ENCODE measurements at places on chromosomes 6 and 20. TPM values are rescaled to one million over a fixed set of nuclear protein-coding genes. Genes with fewer than 3 reads are reported as not detected.

DNA sequence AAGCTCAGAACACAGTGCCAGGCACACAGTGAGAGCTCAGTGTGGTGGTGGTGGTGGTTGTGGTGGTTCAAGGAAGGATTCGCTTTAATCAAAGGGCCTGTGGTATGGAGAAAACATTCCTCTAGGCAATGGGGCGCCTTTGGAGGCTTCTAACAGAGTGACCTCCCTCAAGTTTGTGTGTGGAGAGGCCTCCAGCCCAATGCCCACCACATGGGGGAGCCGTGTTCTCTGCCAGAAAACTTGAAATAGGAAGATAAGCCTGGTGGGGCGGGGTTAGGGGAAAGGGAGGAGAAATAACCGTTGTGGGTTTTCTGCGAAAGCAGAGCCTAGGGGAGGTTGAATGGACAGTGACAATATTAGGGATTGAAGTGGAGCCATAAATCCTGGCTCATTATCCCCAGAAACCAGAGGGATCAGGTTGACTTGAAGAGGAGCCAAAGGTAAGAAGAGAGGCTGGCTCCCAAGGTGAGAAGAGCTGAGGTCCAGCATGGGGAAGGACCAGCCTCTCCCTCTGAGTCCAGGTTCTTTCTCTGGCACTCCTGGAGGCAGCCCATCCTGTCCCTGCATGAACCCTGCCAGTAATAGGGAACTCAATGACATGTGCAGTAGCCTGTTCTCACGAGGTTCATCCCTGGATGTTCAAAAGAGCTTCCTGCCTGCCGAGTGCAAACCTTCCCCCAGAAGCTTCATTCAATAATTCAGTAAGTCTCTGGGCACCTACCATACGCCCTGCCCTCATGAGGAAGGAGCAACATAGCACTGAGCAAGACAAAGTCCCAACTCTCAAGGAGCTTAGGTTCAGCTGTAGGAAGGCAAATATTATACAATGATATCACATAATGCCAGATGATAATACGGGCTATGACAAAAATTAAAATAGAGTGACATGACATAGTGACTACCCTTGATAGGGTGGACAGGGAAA lies 51.4 kb downstream of the TGM2 start:
- no peak overlapping the region for H3K27ac ChIP-seq
- DNase-seq: no peak
- H3K27me3 ChIP-seq: no peaks in the 10 kb centered on the region
- H3K36me3 ChIP-seq: no peaks in the 10 kb centered on the region
- H3K4me3 ChIP-seq: no peak overlapping the region
- no peaks in the 10 kb centered on the region for H3K4me1 ChIP-seq

DNA sequence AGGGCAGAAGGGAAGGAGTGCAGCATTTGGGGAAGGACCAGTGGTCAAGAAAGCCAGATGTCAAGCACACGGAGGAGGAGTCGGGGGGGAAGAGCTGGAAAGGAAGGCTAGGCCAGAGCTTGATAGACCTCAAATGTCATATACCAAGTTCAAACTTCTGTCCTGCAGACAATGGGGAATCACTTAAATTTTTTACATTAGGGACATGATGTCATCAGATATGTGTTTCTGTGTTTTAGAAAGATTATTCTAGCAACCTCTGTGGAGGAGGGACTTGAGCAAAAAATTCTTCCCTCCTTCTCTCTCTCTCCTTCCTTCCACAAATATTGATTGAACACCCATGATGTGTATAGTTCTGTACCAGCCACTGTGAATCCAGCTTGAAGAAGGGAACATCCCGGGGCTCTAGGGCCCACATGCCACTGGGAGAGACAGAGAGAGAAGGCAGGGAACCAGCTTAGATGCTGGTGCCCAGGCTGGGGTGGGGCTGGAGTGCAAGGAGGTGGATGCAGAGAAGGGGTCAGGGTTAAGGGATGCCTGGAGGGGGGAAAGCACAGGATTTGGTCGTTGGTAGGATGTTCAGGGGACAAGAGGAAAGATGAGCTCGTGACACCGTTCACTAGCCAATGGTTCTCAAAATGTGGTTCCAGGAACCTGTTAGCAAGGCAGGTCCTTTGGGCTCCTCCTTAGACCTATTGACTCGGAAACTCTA lies 19.8 kb upstream of the AAR2 start:
- no peaks in the 10 kb centered on the region for H3K36me3 ChIP-seq
- H3K4me3 ChIP-seq: no peak overlapping the region
- H3K27me3 ChIP-seq: no peaks in the 10 kb centered on the region

DNA sequence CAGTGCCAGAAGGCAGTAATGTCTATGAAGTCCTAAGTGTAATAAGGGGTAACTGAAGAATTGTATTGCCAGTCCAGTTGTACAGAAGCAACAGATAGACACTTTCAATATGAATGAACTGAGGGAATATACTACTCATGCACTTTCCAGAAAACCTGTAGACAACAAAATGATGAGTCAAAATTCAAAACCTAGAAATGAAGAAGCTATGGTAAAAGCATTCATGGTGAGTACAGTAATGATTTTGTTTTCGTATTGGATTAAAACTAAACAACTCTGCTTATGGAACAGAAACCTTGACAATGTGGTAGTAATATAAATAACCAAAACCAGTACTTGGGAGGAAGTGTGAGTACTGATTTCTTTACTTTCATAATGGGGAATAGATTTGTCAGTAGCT lies 35.0 kb downstream of the ARMC2 start:
- no peaks in the 10 kb centered on the region for H3K36me3 ChIP-seq
- H3K4me1 ChIP-seq: no peaks in the 10 kb centered on the region
- no peaks in the 10 kb centered on the region for H3K27me3 ChIP-seq
- no peak overlapping the region for H3K4me3 ChIP-seq

DNA sequence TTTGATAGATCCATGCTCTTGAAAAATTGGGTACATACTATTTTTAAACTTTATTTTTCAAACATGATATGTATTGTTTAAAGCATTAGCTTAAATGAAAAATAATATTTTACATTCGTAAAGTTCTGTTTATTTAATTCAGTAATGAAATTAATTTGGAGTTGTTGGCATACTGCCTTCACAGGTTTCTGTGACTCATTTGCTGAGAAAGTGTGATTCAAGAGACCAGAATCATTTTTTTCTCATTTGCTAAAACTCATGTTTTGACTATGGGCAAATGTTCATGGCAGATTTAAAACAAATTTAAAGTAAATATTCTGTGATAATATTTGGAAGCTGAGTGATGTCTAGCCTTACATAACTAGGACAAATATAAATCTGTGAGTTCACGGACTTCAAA lies 230.4 kb downstream of the BCKDHB start:
- no peaks in the 10 kb centered on the region for H3K4me1 ChIP-seq
- no peaks in the 10 kb centered on the region for H3K27me3 ChIP-seq
- H3K4me3 ChIP-seq: no peak overlapping the region
- H3K36me3 ChIP-seq: no peaks in the 10 kb centered on the region

- no peaks in the 10 kb centered on the region for H3K4me1 ChIP-seq
- H3K4me3 ChIP-seq: no peak overlapping the region
- no peaks in the 10 kb centered on the region for H3K27me3 ChIP-seq
- no peak overlapping the region for H3K27ac ChIP-seq
- no peak for DNase-seq
Measured at GRCh38 chr6:148608199-148608951, 138.5 kb upstream of the UST start.

- DNase-seq: no peak
- H3K4me3 ChIP-seq: peak overlapping the region; percentile 92
- peaks cover 10% of the 10 kb centered on the region for H3K36me3 ChIP-seq
- H3K27me3 ChIP-seq: no peaks in the 10 kb centered on the region
Measured at GRCh38 chr6:116572162-116572561, 858 bp downstream of the RWDD1 start.

DNA sequence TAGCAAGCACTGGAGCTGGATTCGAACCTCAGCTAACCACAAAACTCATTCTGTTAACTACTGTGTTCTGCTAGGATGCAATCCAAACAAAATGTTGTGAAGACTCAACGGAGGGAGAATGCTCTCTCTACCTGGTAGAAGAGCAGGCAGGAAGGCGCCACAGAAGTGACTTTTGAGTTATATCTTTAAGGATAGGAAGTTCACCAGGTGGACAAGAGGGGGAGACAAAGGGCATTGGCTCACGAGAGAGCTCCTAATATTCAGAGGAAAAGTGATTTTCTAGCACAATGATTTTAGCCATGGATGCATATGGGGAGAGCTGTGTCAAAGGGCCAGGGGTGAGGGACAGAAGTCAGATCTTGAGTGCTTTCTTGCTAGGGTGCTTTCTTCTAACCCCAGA lies 108.4 kb upstream of the MAFB start:
- H3K27ac ChIP-seq: no peak overlapping the region
- H3K4me3 ChIP-seq: no peak overlapping the region
- no peaks in the 10 kb centered on the region for H3K27me3 ChIP-seq
- no peaks in the 10 kb centered on the region for H3K36me3 ChIP-seq
- H3K4me1 ChIP-seq: no peaks in the 10 kb centered on the region
- DNase-seq: no peak

GRCh38 chr6:57267586-57268293 lies 45.6 kb upstream of the RAB23 start:
- no peaks in the 10 kb centered on the region for H3K4me1 ChIP-seq
- H3K27ac ChIP-seq: no peak overlapping the region
- no peaks in the 10 kb centered on the region for H3K36me3 ChIP-seq
- no peak overlapping the region for H3K4me3 ChIP-seq
- no peaks in the 10 kb centered on the region for H3K27me3 ChIP-seq

DNA sequence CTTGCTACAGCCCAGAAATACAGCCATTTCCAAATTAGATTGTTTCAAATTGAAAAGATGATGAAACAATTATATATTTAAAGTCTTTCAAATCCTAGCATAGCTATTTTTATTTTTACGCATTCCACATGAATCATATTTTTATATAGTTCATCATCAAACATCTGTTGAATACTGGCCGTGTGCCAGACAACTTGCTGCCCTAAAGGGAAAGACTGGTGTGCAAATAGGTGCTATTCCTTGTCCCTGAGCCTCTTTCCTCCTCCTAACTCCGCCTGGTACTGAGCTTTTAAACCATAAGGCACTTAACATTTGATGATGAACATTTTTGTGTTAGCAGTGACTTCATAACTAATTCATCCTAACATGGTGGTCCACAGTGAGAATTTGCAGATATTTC lies 18.7 kb upstream of the PLCG1 start:
- peaks cover 15% of the 10 kb centered on the region for H3K36me3 ChIP-seq
- peaks cover 3% of the 10 kb centered on the region for H3K4me1 ChIP-seq
- no peak for DNase-seq
- no peak overlapping the region for H3K4me3 ChIP-seq
- H3K27me3 ChIP-seq: no peaks in the 10 kb centered on the region

DNA sequence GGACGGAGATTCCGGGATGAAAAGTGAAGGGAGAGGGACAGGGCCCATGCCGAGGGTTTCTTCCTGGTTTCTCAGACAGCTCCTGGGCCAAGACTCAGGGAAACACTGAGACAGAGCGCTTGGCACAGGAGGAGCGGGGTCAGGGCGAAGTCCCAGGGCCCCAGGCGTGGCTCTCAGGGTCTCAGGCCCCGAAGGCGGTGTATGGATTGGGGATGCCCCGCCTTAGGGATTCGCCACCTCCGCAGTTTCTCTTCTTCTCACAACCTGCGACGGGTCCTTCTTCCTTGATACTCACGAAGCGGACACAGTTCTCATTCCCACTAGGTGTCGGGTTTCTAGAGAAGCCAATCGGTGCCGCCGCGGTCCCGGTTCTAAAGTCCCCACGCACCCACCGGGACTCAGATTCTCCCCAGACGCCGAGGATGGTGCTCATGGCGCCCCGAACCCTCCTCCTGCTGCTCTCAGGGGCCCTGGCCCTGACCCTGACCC lies 55.0 kb upstream of the HLA-A start:
- H3K4me3 ChIP-seq: peak overlapping the region; percentile 73
- no peaks in the 10 kb centered on the region for H3K36me3 ChIP-seq
- peaks cover 3% of the 10 kb centered on the region for H3K27me3 ChIP-seq

DNA sequence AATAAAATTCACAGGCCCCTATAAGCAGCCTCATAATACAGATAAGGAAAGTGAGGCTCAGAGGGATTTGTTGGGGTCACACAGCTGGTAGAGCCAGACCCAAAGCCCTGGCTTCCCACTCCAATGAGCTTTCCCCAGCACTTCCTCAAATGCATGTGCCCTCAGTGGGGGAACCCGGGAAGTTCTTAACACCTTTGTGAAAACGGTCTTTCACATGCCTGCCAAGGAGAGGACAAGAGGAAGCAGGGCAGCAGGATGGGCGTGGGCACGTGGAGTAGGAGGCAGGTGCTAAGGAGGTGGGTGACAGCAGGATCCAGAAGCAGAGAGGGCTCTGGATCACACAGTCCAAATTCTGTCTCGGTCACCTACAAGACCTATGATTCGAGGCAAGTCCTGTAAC lies 598 bp downstream of the PI16 start:
- peak overlapping the region; percentile 34 for H3K4me3 ChIP-seq
- no peaks in the 10 kb centered on the region for H3K27me3 ChIP-seq
- no peak overlapping the region for H3K27ac ChIP-seq
- no peak for DNase-seq

DNA sequence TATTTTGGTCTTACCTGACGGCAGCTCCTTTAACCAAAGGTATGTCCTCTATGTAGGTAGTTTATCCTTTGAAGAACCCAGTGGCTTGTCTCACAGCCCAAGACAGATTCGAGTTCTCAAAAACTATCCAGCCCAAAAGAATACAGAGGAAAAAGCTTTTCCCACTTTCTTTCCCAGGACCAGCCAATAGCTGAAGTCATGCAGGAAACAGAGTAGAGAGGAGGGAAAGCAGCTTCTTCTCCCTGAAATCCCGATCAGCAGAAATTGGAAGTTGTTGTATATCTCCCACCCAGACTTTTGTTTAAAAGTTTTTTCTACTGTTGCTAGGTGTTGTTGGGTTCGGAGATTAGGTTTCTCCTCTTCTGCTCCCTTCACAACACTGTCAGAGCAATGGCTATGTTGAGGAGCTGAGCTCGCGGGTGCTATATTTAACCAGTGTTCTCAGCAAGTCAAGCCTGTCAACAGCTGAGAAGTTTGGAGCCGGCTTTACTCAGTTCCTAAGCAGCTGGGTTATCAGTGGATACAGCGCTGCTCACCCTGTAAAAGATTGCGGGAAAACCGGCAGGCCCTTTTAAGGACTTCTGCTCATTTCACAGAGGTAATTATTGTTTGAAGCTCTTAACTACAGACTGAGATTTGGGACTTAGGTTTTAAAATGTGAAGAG lies at the start of gene FILIP1:
Gene FILIP1 (minus strand): TSS at position 401 of the 665 bp plus-strand sequence. CDS start 78,828 bp downstream, outside the sequence.
- H3K27ac ChIP-seq: no peak within 1 kb of the TSS
- no peaks in the 10 kb centered on the region for H3K36me3 ChIP-seq
- no peak for DNase-seq
- H3K4me3 ChIP-seq: no peak within 1 kb of the TSS
- no peaks in the 10 kb centered on the region for H3K4me1 ChIP-seq

DNA sequence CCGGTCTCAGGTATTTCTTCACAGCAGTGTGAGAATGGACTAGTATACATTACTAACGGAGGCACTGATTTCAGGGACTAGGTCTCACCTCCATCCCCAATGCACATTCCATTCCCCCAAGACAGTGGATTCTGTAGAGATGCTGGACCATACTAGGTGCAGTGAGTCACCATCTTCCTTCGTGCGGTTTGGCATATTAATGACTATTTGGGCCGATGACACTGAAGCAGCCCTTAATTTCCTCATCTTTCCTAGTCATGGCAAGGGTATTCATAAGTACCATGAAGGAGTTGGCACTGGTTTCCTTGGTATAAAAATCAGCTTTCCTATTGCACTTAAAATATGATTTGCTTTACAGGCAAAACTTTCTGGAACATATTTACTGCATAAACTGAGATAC lies 121.4 kb upstream of the TRAF3IP2 start:
- no peak overlapping the region for H3K27ac ChIP-seq
- H3K4me1 ChIP-seq: peaks cover 72% of the 10 kb centered on the region
- H3K36me3 ChIP-seq: peaks cover 2% of the 10 kb centered on the region
- H3K27me3 ChIP-seq: no peaks in the 10 kb centered on the region
- no peak for DNase-seq

Gene ARMH2
- total RNA-seq: 2.2 TPM

Gene OPRM1
- not detected for total RNA-seq

Gene TMEM170B
- 1.9 TPM for total RNA-seq

Gene HLA-C
- 1,368 TPM for total RNA-seq

Gene TASP1
- total RNA-seq: 19.4 TPM

Gene C20orf96
- total RNA-seq: 2.6 TPM

Data from T-cell (primary cell).